ENCODE measurements at places on chromosomes 16 and 17.

GRCh38 chr16:54226296-54227010, 60.1 kb downstream of the IRX3 start:
- DNase-seq = no peak

DNA sequence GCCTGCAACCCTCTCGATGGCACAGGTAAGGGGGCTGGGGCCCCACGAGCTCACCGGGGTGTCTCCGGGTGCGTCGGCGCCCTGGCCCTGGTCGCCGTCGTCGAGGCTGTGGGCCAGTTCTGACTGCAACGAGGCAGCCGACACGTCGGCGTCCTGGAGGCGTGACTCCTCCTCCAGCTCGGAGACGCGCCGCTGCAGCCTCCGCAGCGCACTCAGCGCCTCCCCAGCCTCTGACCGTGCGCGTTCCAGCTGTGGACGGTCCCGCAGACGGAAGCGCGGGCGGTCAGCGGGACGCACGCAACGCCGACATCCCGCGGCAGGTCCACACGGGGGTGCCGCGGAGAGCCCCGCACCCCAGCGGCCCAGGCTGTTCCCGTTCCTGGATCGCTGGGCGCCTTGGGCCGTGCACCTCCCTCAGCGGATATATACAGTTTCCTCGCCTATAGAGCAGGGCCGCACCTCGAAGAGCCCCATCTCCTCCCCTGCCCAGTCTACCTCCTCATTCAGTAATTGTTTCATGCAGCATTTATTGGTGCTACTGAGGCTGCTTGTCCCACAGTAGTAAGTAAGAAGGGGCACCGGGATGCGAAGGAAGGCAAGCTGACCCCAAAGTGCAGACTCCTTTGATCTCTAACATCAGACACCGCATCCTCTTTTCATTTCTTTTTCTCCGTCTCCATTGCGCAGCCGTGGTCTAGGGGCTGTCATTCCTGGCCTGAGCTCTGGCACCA, 5.8 kb downstream of the THOC6 start:
- DNase-seq = peak; percentile 55

DNA sequence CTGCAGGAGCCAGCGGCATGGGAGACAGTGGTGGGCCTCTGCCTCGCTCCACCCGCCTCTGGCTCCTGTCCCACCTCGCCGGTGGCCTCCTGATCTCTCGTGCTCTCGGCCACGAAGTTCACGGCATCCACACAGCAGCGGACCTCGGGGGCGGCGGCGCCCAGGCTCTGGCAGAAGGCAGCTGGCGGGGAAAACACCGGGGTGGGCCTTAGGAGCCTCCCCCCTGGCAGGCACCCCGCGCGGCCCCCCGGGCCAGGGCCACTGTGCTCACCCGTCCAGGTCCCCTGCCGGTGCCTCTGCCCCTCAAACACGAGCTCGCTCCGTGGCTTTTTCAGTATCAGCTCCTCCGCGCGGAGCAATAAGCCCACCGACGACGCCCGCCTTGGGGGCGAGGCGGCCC, 409 bp upstream of the C17orf107 start:
- no peak for DNase-seq

GRCh38 chr17:2393174-2393953, 7.5 kb downstream of the MNT start:
- DNase-seq = peak; percentile 92

DNA sequence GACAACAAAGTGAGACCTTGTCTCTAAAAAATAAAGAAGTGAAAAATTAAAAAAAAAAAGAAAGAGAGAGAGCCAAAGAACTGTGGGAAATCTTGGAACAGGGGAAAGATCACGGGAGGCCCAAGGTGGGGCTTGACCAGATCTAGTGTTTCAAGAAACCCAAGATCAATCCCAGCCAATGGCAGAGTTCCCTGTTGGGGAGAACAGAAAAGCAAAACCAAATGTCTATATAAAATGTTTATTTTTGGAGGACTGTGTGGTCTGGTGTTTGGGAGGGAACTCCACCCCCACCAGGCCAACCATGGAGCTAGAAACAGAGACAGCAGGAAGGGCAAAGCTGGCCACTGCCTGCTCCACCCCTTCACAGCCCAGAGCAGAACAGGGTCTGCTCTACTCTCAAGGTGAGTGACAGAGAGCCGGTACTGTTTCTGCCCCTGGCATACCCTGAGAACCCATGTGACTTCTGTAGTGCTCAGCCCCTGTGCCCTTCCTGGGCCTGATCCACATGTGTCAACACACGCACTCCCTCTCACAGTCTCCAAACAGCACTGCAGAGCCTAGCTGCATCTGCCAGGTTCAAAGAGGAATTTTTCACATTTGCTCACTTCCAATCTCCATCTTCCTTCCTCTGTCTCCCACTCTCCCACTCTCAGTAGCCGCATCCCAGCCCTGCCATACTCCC, 3.7 kb downstream of the TMEM101 start:
- DNase-seq = no peak

- no peak for DNase-seq
Observed at GRCh38 chr17:39213852-39214251, 11.9 kb downstream of the STAC2 start.

DNA sequence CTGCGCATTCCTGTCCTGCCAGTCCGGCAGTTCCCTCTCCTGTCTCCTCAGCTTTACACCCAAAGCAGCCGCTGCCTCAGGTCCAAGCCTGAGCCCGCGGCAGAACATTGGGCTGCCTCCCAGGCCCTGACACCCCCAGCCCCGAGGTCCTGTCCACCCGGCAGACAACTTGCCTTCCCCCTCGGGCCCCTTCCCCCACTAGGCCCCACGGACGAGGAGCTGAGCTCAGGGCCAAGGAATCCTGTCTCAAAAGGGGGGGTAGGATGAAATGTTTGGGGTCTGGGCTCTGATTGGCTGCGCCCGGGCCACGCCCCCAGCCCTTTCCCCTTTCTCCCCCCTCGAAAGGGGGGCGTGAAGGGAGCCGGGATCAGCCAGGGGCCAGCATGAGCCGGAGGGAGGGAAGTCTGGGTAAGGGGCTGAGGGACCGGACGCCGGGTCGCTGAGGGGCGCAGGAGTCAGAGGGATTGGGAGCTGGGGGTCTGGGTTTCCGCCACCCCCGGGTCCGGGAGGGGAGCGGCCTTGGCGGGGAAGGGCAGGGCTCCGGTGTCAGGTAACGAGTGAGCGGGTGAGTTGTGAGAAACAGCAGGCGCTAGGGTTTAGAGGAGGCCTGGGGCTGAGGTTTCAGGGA, at the start of gene CTF1:
CTF1 (plus strand) TSS at position 354 of the 628 bp plus-strand sequence; CDS start at position 384, 30 bp downstream.
- no peak for DNase-seq

All from activated naive CD4-positive, alpha-beta T cell treated with anti-CD3 and anti-CD28 coated beads, Interleukin-2, amount 50 U/mL, for 16 hours (primary cell).